Panc1 (cell line): ENCODE measurements at places on chromosomes 5 and 9. TPM values are rescaled to one million over a fixed set of nuclear protein-coding genes. Genes with fewer than 3 reads are reported as not detected.
A peak's percentile ranks its signal among the peaks of the same experiment; 100 is the strongest.

GRCh38 chr9:14432666-14433350, 118.9 kb upstream of the NFIB start:
- no peak for DNase-seq
- H3K27me3 ChIP-seq, result no peaks in the 10 kb centered on the region
- H3K4me1 ChIP-seq, result no peaks in the 10 kb centered on the region
- H3K4me3 ChIP-seq, result no peak overlapping the region
- no peaks in the 10 kb centered on the region for H3K36me3 ChIP-seq

DNA sequence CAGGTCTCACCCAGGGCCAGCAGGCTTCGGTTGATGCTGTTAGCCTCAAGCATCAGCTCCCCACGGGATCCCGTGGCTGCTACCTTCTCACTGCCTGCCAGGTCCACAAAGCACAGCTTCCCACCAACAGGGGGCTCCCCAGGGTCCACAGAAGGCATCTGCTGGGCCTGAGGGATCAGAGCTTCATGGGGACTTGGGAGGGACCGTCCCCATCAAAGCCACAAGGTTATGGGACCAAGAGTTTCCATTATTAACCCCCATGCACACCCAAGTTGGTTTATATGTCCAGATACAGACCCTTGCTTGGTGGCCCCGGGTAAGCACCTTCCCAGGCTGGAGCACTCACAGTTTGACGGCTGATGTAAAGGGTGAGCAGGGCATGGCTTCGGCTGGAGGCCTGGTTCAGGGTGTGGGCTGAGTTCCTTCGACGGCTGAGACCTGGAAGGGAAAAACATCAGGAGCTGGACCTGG, 3.0 kb downstream of the KIF12 start:
- no peaks in the 10 kb centered on the region for H3K36me3 ChIP-seq
- no peaks in the 10 kb centered on the region for H3K27me3 ChIP-seq
- H3K4me1 ChIP-seq, result no peaks in the 10 kb centered on the region
- no peak overlapping the region for H3K27ac ChIP-seq
- no peak for DNase-seq
- H3K4me3 ChIP-seq, result no peak overlapping the region

Gene COL23A1
- 0.05 TPM for total RNA-seq

Gene RFK
- 33.2 TPM for total RNA-seq

Gene LECT2
- not detected for total RNA-seq

DNA sequence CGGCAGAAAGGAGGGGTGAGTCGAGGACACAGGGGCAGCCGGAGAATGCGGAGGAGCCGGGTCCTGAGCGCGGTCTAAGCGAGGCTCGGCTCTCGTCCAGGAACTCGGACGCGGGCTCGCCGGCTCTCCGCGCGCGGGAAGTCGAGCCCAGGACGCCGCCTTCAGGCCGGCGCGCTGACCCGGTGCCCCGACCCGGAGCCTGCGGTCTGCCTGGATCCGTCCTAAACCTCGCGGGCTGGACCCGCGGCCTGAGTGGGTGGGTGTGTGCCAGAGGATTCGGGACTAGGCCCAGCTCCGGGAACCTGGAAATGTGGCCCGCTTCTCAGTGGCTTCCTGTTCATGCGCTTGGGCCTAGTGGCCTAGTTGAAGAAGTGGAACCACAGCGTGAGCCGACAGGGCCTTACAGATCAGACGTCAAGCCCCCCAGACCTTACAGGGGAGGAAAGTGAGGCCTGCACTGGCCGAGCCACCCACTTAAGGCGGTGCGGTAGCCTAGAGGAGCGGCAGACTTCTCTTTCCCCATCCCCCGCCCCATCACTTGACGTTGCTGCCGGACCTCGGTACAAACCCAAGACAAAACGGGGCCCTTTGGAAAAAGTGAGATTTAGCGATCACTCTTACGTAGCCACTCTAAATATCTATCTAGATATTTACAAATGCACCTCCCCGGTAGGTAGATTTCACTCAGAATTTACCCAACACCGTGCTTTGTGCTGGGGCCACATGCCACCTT, 1.2 kb downstream of the CDKN2B-AS1 start:
- H3K4me1 ChIP-seq, result no peaks in the 10 kb centered on the region
- no peak overlapping the region for H3K27ac ChIP-seq
- no peak for DNase-seq
- no peaks in the 10 kb centered on the region; the same call in 1 of the 2 replicates for H3K36me3 ChIP-seq
- H3K27me3 ChIP-seq, result no peaks in the 10 kb centered on the region

DNA sequence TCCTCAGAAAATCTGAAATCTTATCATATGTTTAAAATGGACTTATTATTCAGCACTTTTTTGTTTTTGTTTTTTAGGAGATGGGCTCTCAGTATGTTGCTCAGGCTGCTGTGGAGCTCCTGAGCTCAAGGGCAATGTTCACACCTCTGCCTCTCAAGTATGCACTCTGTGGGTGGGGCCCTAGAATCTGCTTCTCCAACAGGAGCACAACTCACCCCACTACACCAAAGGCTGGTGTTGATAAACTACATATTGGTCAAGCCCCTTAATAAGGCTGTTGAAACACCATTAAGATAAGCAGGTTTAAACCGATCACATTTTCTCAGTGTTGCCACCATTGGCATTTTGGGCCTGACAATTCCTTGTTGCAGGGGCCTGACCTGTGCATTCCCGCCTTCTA, 131.6 kb downstream of the FANCC start:
- no peaks in the 10 kb centered on the region for H3K4me1 ChIP-seq
- H3K4me3 ChIP-seq, result no peak overlapping the region
- H3K27me3 ChIP-seq, result no peaks in the 10 kb centered on the region
- DNase-seq, result no peak
- no peaks in the 10 kb centered on the region for H3K36me3 ChIP-seq
- H3K27ac ChIP-seq, result no peak overlapping the region

Gene CDC20B
- 0.08 TPM for total RNA-seq

DNA sequence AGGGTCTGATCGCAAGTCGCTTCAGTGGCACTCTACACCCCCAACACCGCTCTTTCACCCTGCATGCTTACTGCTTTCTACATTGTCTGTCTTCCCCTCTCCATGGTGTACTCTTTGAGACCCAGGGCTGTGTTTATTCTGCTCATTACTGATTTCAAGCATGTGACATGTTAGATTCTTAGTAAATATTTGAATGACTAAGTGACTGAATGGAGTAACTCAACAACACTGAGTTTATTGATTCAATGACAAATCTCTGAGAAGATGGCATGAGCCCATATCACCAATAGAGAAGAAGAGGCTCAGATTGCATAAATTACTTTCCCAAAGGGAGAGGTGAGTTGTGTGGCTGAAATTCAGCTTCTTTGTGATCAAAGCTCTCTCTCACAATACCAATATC, 89.7 kb upstream of the OSMR start:
- no peaks in the 10 kb centered on the region for H3K36me3 ChIP-seq
- no peaks in the 10 kb centered on the region; the same call in 1 of the 2 replicates for H3K4me1 ChIP-seq
- no peak for DNase-seq
- H3K27me3 ChIP-seq, result no peaks in the 10 kb centered on the region
- H3K27ac ChIP-seq, result peak overlapping the region; percentile 62; the same call in 1 of the 2 replicates

Gene TCF7
- 24.0 TPM for total RNA-seq

Gene TNC
- 5.7 TPM for total RNA-seq

Gene OBP2B
- total RNA-seq, result not detected

GRCh38 chr5:109053995-109054417, 306.3 kb downstream of the FER start:
- DNase-seq, result no peak
- H3K27ac ChIP-seq, result no peak overlapping the region
- no peaks in the 10 kb centered on the region for H3K4me1 ChIP-seq
- no peak overlapping the region for H3K4me3 ChIP-seq

GRCh38 chr5:180804129-180804618, 1.6 kb upstream of the MGAT1 start:
- H3K27ac ChIP-seq, result peak overlapping the region; percentile 85; the same call in 1 of the 2 replicates
- no peak overlapping the region for H3K4me3 ChIP-seq
- H3K36me3 ChIP-seq, result no peaks in the 10 kb centered on the region; the same call in 1 of the 2 replicates
- DNase-seq, result no peak

DNA sequence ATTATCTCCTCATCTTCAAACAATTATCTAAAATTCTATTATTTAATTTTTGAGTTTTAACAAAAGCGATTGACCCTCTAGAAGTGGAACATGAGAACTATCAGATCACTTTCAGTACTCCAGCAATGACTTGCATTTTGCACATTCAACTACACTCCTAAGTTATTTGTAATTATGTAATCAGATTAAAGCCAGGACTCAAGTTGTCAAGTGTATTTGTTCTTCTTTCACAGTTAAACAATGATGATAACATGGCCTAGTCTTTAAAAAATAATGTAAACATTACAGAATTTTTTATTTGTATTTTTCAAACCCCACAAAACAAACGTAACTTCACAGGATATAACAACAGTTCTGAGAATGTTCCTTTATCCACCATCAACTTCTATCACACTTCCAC, 2148.9 kb upstream of the ACO1 start:
- no peak overlapping the region for H3K4me3 ChIP-seq
- H3K36me3 ChIP-seq, result no peaks in the 10 kb centered on the region
- no peak overlapping the region for H3K27ac ChIP-seq
- no peaks in the 10 kb centered on the region for H3K27me3 ChIP-seq
- no peak for DNase-seq

Gene PLPPR1
- not detected for total RNA-seq

Gene NFIB
- 26.7 TPM for total RNA-seq

GRCh38 chr9:77261605-77262004, 84.3 kb downstream of the VPS13A start:
- H3K4me1 ChIP-seq, result no peaks in the 10 kb centered on the region
- no peak for DNase-seq
- H3K27ac ChIP-seq, result no peak overlapping the region
- H3K4me3 ChIP-seq, result no peak overlapping the region

Gene LEAP2
- 1.4 TPM for total RNA-seq

Gene GARIN3
- total RNA-seq, result not detected

DNA sequence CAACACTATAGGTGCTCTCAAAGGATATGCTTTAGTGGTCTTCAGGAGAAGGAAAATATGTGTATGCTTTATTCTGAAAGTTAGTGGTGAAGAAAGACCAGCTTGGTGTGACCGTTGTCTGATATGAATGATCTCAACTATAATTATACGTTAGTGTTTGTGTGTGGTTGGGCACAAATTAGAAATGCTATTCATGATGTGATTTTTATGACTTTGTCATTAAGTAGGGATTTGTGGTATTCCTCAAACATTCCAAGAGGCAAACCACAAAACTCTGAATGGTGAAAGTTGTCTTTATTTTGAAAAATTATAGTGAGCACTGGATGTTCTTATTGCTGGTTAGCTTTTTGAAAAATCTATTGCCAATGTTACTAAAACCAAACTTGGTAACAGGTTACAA, 6.2 kb upstream of the F2R start:
- H3K36me3 ChIP-seq, result no peaks in the 10 kb centered on the region
- peaks cover 2% of the 10 kb centered on the region; the same call in 1 of the 2 replicates for H3K27me3 ChIP-seq

Gene ABLIM3
- total RNA-seq, result 12.9 TPM

GRCh38 chr5:11289208-11289607, 528.2 kb upstream of the DAP start:
- no peaks in the 10 kb centered on the region for H3K27me3 ChIP-seq
- no peak for DNase-seq
- H3K4me1 ChIP-seq, result no peaks in the 10 kb centered on the region

Gene PCDHGB3
- total RNA-seq, result 0.49 TPM

- no peak overlapping the region for H3K27ac ChIP-seq
- DNase-seq, result no peak
- peaks cover 6% of the 10 kb centered on the region; the same call in 1 of the 2 replicates for H3K27me3 ChIP-seq
- no peak overlapping the region for H3K4me3 ChIP-seq
- no peaks in the 10 kb centered on the region for H3K36me3 ChIP-seq
Measured at GRCh38 chr5:109921735-109922380, 232.1 kb downstream of the MAN2A1 start.

Gene GPX3
- 8.5 TPM for total RNA-seq

DNA sequence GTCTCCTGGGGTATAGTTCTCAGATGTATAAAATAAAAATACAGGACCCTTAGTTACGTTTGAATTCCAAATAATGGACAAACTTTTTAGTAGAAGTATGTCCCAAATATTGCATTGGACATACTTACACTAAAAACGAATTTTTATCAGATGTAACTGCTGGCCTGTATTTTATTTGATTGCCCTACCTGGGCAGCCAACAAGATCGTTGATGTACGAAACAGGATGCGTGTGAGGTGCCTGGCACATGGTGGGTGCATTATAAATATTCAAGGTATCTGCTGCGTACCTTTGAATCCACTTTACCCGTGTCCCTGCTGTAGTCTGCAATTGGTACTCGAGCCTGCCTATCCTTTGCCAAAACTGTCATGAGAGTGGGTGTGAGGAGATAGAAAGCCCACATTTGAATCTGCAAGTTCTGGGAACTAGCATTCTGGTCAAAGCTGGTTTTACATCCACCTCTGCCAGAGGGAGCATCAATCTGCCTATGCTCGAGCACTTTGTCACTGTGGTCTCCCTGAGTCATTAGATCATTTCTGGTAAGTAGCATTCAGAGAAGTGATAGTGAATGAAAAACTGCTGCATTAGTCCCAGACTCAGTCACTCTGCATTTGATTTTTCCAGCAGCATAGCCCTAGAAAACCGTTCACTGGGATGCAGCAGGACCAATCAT, 133.7 kb upstream of the IQGAP2 start:
- H3K4me1 ChIP-seq, result no peaks in the 10 kb centered on the region
- peaks cover 12% of the 10 kb centered on the region for H3K27me3 ChIP-seq
- H3K27ac ChIP-seq, result no peak overlapping the region
- no peak for DNase-seq

DNA sequence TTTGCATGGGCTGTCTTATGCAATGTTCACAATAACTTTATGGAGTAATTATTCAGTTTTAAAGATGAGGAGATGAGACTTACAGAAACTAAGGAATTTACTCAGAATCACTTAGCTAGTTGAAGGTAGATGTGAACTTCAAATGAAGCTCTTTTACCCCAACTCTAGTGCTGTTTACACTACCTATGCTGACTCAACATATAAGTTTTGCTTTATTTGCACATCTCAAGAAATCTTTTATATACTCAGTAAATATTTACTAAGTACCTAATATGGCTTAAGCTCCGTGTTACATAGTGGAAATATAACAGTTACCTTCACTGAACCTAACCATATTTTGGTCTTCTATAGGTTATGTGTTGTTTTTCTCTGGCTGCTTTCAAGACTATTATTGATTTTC, 293.2 kb downstream of the ANXA1 start:
- H3K4me3 ChIP-seq, result no peak overlapping the region
- H3K27me3 ChIP-seq, result no peaks in the 10 kb centered on the region
- H3K27ac ChIP-seq, result no peak overlapping the region
- H3K36me3 ChIP-seq, result no peaks in the 10 kb centered on the region

GRCh38 chr9:33227741-33228140, 12.2 kb upstream of the SPINK4 start:
- DNase-seq, result no peak
- H3K27ac ChIP-seq, result no peak overlapping the region
- H3K4me1 ChIP-seq, result 0 out of 2 replicates have a peak, but pooled peaks cover 2% of the 10 kb centered on the region
- H3K4me3 ChIP-seq, result no peak overlapping the region
- H3K27me3 ChIP-seq, result peaks cover 2% of the 10 kb centered on the region; the same call in 1 of the 2 replicates
- H3K36me3 ChIP-seq, result no peaks in the 10 kb centered on the region

- H3K27me3 ChIP-seq, result no peaks in the 10 kb centered on the region
- H3K27ac ChIP-seq, result no peak overlapping the region
- no peaks in the 10 kb centered on the region for H3K4me1 ChIP-seq
- H3K4me3 ChIP-seq, result no peak overlapping the region
- H3K36me3 ChIP-seq, result no peaks in the 10 kb centered on the region
- DNase-seq, result no peak
Measured at GRCh38 chr9:89022001-89022759, 30.9 kb downstream of the S1PR3 start.

GRCh38 chr5:177446200-177447065, at the start of gene PRR7:
PRR7 (plus strand) TSS chr5:177446814; CDS start chr5:177455068, 8,254 bp downstream.
- H3K36me3 ChIP-seq, result no peaks in the 10 kb centered on the region; the same call in 1 of the 2 replicates
- H3K4me3 ChIP-seq, result peak within 1 kb of the TSS; percentile 54
- no peaks in the 10 kb centered on the region for H3K27me3 ChIP-seq
- peak within 1 kb of the TSS; percentile 84 for H3K27ac ChIP-seq
- no peak for DNase-seq

Gene RGMB
- 25.4 TPM for total RNA-seq

- no peaks in the 10 kb centered on the region for H3K4me1 ChIP-seq
- no peaks in the 10 kb centered on the region; the same call in 1 of the 2 replicates for H3K27me3 ChIP-seq
- H3K27ac ChIP-seq, result no peak overlapping the region
Measured at GRCh38 chr9:135212961-135213360, 125.5 kb downstream of the OLFM1 start.
